ENCODE measurements at places on chromosomes 4 and X. TPM values are rescaled to one million over a fixed set of nuclear protein-coding genes. Genes with fewer than 3 reads are reported as not detected.

- DNase-seq: no peak
- H3K27ac ChIP-seq: no peak overlapping the region
- H3K4me3 ChIP-seq: no peak overlapping the region
Measured at GRCh38 chrX:140163371-140164159, 198.2 kb upstream of the CXorf66 start.

Gene GYG2
- 19.7 TPM for total RNA-seq

Gene VSIG4
- not detected for total RNA-seq

Gene TMEM150C
- total RNA-seq: 7.8 TPM

Gene MUC7
- not detected for total RNA-seq
